ENCODE measurements at places on chromosomes 13 and 19.

DNA sequence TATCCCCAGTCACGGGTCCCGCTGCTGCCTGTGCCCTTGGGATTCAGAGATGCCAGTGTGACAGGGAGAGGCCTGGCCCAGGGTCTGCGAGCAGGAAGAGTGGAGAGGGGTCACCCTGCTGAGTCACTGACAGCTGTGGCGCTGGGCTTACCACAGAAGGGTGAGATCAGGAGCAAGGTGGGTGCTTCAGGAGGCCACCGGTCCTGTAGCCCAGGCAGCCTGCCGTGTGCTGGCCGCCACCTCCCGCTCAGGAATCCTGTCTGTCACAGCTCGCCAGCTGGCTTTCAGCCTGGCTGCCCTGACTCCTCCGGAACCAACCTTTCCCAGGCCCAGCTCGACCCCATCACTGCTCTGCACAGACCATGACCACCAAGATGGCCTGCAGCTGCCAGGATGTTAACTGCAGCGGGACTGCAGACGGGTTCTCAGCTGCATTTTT, 25.3 kb downstream of the NAXD start:
- H3K27ac ChIP-seq = no peak overlapping the region
- H3K36me3 ChIP-seq = peaks cover 62% of the 10 kb centered on the region
- DNase-seq = no peak
- H3K27me3 ChIP-seq = no peaks in the 10 kb centered on the region
- H3K4me3 ChIP-seq = no peak overlapping the region

DNA sequence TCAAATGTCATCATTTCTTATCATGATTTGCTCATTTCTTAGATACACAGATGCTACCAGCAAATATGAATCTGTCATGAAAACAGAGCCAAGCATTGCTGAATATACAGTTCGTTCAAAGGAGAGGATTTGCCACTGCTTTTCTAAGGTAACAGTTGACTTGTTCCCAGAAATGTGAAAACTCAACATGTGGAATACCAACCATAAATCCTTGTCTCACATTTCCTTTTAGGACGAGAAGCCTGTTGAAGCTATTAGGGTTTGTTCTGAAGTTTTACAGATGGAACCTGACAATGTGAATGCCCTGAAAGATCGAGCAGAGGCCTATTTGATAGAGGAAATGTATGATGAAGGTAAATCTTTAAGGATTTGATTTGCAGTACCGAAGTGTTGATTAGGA, 86.7 kb downstream of the DNAJC3 start:
- DNase-seq = no peak
- H3K27ac ChIP-seq = no peak overlapping the region
- H3K4me1 ChIP-seq = no peaks in the 10 kb centered on the region
- peaks cover 19% of the 10 kb centered on the region for H3K36me3 ChIP-seq
- no peak overlapping the region for H3K4me3 ChIP-seq

DNA sequence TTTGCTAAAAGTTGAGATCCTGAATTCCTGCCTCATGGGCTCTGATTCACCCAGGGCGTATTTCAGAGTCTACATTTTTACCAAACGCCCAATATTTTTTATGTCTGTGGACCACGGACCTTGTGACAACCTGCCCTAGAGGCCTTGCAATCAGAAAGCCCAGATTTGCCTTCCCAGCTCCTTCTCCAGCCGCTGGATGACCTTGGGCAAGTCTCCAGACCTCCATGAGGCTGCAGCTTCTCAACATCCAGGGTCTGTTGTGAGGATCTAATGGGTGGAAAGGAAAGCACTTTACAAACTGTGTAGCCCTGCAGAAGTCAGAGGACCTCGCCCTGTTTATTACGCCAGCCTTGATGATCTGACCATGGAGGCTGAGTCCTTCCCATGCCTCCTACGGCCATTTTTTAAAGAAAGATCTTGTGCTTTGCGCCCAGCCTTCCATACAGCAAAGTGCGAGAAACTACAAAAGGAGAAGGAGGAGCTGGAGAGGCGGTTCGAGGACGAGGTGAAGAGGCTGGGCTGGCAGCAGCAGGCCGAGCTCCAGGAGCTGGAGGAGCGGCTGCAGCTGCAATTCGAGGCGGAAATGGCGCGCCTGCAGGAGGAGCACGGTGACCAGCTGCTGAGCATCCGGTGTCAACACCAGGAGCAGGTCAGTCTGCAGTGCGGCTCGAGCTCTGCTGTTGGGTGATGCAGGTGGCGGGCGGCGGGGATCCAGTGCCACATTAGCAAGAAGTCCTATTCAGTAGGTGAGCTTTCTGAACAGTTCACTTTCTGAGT, 115.6 kb downstream of the SLC7A1 start:
- H3K36me3 ChIP-seq = no peaks in the 10 kb centered on the region
- H3K27me3 ChIP-seq = no peaks in the 10 kb centered on the region
- no peak for DNase-seq
- H3K27ac ChIP-seq = no peak overlapping the region
- no peak overlapping the region for H3K4me3 ChIP-seq
- H3K4me1 ChIP-seq = no peaks in the 10 kb centered on the region

DNA sequence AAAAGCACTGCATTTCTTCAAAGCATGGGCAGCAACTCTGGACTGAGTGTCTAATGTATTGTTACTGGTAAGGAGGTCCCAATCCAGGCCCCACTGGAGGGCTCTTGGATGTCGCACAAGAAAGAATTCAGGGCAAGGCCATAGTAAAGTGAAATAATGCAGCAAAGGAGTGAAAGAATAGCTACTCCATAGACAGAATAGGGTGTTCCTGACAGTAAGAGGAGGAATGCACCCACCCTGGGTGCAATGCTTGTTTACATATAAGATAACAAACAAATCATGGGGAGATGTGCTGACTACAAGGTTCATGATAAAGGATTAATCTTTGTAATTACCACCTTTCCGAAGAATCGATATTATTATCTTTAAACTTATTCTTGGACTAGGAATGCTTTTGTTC, 58.8 kb upstream of the ABCC4 start:
- H3K27ac ChIP-seq = no peak overlapping the region
- H3K27me3 ChIP-seq = no peaks in the 10 kb centered on the region
- no peak for DNase-seq
- no peaks in the 10 kb centered on the region for H3K4me1 ChIP-seq

GRCh38 chr19:40283414-40284250, 1.5 kb downstream of the AKT2 start:
- peak overlapping the region; percentile 77 for H3K27ac ChIP-seq
- H3K36me3 ChIP-seq = no peaks in the 10 kb centered on the region
- DNase-seq = no peak
- H3K4me3 ChIP-seq = peak overlapping the region; percentile 96

DNA sequence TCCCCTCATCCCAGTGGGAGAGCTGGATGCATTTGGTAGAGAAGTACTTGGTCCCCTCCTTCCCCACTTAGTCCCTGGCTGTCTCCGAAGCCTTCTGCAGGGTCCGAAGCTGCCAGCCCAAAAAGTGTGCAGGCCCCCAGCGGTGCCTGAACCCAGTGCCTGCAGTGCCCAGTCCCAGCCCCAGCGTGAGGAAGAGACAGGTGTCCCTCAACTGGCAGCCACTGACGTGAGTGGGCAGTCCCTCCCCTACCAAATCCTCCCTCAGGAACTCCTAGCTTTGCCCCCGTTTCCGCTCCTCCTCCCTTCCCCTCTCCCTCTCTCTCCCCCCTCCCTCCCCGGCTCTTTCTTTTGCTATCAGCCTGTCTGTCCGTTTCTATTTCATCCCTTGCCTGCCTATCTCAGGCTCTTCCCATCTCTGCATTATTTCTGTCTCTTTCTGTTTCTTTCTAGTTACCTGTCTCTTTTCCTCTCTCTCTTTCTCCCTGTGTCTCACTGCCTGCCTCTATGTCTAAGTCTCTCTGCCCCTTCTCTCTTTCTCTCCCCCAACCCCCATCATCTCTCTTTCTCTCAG, 1.8 kb upstream of the LTBP4 start:
- no peaks in the 10 kb centered on the region for H3K27me3 ChIP-seq
- H3K27ac ChIP-seq = peak overlapping the region; percentile 96
- peak overlapping the region; percentile 91 for H3K4me3 ChIP-seq
- no peaks in the 10 kb centered on the region for H3K36me3 ChIP-seq
- no peak for DNase-seq

DNA sequence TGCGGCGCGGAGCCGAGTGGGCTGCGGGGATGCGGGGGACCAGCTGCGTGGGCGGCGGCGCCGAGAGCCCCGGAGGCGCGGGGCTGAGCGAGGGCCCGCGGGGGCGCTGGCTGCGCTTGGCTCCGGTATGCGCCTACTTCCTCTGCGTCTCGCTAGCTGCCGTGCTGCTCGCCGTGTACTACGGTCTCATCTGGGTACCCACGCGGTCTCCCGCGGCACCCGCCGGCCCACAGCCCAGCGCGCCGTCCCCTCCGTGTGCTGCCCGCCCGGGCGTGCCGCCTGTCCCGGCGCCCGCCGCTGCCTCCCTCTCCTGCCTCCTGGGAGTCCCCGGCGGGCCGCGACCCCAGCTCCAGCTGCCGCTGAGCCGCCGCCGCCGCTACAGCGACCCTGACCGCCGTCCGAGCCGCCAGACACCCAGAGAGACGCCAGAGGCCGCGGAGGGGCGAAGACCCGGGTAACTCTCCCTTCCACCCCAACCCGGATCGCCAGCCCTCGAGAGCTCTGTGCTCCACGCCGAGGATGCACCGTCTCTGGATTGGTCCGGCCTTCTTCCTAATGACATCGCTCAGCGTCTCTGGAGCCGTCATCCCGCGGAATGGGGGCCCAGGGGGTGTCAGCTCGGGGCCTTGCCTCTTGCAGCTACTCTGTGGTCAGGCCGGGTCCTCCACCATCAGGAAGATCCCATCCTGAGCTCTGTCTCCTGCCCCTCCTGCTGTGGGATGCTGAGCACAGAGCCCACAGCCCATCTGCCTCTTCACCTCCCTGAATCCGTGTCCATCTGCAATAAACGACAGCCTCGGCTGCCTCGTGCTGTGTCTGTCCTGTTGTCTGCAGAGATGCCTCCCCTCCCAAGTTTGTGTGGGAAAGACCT, 441 bp downstream of the INAFM1 start:
- peaks cover 56% of the 10 kb centered on the region for H3K4me1 ChIP-seq
- DNase-seq = no peak
- H3K27me3 ChIP-seq = no peaks in the 10 kb centered on the region
- H3K27ac ChIP-seq = peak overlapping the region; percentile 87

DNA sequence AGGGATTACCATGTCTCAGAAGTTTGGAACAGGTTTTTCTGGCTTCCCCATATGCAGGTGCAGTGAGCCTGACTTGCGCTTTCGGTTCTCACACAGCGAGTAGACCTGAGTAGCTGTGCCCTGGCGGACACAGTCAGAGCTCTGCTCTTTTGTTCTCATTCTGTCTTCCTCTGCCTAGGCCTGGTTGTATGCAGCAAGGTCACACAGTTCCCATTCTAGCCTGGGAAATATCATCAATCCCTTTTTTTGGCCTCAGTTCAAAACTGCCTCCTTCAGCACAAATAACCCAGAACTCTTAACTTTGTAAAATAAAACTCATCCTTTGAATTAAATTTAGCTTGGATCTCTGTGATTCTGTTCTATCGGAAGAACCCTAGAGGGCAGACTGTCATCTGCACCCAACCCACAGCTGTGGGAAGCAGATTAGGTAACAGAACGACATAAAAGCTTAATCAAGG, 10.2 kb downstream of the OXGR1 start:
- DNase-seq = no peak
- H3K27ac ChIP-seq = no peak overlapping the region
- no peaks in the 10 kb centered on the region for H3K4me1 ChIP-seq
- H3K27me3 ChIP-seq = no peaks in the 10 kb centered on the region

GRCh38 chr13:111114362-111115060, 599 bp upstream of the ARHGEF7 start:
- H3K36me3 ChIP-seq = no peaks in the 10 kb centered on the region
- no peaks in the 10 kb centered on the region for H3K27me3 ChIP-seq
- peak; percentile 30 for DNase-seq
- H3K27ac ChIP-seq = peak overlapping the region; percentile 89
- H3K4me1 ChIP-seq = no peaks in the 10 kb centered on the region

DNA sequence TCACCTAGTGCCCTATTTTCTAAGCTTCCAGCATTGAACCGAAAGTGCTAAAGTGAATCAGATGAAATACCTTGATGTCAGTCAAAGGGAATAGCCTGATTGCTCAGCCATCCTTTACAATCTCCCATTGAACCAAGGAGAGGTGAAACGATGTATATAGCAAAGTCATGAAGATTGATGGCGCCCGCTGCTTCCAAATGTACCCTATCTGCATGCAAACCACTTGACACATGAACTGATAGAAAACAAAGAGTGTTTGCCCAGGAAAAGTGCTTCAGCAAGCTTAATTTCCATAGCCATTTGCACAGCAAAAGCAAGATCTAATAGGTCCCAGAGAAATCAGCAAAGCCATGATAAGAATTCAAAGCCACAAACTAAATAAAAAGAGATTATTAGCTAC, 624.9 kb upstream of the PCDH9 start:
- H3K27ac ChIP-seq = no peak overlapping the region
- DNase-seq = no peak

DNA sequence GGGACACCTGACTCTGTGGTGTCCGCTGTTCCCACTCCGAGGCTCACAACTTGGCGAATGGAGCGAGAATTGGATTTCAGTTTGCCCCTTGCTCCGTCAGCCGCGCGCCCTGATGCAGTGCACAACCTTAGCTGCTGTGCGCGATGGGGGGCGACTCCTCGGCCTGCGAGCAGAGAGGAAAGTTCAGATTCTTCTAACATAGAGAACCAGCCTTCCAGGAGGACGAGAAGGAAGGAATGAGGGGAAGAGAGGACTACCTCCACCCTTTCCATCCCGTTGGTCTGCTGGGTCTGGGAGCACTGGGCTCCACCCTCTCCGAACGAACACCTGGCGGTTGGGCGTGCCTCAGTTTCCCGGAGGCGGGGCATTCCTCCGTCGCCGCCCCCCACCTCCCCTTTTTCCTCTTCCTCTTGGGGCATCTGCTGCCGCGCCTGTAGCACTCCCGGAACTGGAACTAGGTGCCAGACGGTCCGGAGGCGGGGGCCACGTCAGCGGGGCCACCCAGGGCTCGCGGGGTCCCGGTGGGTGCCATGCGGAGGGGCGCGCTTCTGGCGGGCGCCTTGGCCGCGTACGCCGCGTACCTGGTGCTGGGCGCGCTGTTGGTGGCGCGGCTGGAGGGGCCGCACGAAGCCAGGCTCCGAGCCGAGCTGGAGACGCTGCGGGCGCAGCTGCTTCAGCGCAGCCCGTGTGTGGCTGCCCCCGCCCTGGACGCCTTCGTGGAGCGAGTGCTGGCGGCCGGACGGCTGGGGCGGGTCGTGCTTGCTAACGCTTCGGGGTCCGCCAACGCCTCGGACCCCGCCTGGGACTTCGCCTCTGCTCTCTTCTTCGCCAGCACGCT, at the start of gene KCNK6:
KCNK6 (plus strand) TSS at position 425 of the 838 bp plus-strand sequence; CDS start at position 531, 106 bp downstream.
- H3K27ac ChIP-seq = peak within 1 kb of the TSS; percentile 95
- H3K36me3 ChIP-seq = no peaks in the 10 kb centered on the region
- no peak for DNase-seq

DNA sequence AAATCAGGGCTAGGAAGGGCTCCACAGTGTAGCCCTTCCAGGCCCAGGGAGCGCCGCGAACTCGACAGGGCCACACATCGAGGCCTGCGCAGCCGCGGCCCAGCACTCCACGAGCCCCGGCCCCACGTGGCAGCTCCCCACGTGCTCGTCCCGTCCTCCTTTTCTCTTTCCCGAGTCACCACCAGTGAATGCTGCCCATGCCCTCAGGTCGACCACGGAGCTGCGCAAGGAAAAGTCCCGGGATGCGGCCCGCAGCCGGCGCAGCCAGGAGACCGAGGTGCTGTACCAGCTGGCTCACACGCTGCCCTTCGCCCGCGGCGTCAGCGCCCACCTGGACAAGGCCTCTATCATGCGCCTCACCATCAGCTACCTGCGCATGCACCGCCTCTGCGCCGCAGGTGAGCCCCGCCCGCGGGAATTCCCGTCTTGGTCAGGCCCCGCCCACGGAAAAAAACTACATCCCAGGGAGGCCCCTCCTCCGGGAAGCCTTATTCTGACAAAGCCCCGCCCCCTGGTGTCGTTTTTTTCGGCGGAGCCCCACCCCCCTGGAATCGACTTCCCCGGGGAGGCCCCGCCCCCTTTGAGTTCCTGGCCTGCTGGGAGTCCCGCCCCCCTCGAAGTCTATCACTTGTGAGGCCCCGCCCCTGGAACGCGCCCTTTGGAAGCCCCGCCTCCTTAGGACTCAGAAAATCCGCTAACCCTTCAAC, 7.0 kb downstream of the HIF3A start:
- peaks cover 51% of the 10 kb centered on the region for H3K36me3 ChIP-seq
- peaks cover 21% of the 10 kb centered on the region for H3K4me1 ChIP-seq
- no peaks in the 10 kb centered on the region for H3K27me3 ChIP-seq
